Fibroblast of upper back skin (primary cell): ENCODE measurements at places on chromosomes 6 and 20.

GRCh38 chr6:25883536-25883935 is 9.5 kb upstream of the SLC17A3 start:
- DNase-seq = no peak

- DNase-seq = no peak
Observed at GRCh38 chr6:17442196-17442595, 48.8 kb downstream of the CAP2 start.

- DNase-seq = no peak
Observed at GRCh38 chr20:37711994-37712964, 18.4 kb downstream of the CTNNBL1 start.

DNA sequence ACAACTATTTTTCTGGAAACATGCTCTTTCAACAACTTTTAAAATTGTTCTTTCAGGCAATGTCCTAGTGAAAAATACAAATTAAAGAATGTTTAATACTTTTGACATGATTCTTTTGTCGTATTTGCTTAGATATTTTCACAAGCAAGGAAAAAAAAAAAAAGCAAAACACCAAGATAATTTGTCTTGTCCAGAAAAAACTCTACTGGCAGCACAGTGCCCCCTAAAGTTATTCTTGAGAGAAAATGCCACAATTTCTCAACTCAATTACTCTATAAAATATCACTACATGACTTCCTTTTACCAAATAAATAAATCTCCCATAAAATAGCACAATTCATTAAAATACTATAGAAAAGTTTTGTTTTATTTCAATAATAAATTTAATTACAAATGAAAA is 652.5 kb upstream of the EPHA7 start:
- peak; percentile 1 for DNase-seq

GRCh38 chr6:35492974-35493284 is 4.0 kb downstream of the TEAD3 start:
- DNase-seq = no peak

- no peak for DNase-seq
Observed at GRCh38 chr20:50491168-50491567, 19.0 kb upstream of the PTPN1 start.

DNA sequence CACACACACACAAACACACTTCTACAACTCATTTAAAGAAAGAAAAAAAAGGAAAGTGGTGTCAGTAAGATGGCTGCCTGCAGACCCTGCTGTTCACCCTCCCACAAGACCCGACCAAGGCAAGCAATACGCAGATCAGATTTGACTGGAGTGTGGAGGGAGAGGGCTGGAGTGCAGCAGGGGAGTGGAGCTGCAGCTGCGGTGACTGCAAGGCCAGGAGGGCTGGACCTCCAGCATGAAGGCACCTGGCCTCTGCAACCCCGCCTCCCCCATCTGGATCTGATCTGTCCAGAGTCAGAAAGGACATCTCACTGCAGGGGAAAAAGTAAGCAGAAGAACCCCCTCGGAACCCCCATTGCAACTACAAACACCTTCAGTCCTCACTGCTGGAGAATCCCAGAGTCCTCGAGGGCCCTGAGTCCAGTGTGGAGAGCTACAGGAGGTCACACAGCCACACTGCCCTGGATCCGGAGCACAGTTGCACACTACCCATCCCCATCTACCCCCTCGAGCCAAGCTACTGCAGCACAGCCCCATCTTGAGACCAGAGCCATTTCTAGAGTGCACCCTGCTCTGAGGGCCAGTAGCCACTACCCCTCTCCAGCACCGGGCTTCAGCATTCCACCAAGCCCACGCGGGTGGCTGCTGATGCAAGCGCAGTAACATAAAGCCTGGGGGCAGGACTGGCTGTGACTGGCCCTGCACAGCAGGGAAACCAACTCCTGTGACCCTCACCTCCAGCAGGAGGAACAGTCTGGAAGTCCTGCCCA is 41.9 kb upstream of the SRSF6 start:
- DNase-seq = no peak

DNA sequence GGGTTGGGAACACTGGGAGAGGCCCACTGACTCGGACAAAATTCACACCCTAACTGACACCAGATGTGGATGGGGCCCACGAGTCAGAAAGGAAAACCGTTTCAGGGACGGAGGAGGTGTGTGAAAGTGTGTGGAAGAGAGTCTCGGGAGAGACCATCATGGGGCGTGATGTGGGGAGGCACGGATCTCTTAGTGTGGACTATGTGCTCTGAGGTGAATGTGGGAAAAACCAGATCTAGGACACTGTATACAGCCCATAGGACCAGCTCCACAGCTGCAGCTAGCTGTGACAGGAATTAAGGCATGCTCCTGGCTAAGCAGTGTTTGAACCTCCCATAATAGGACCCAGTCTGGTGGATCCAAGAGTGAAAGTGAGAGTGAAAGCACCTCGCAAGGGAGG is 691.3 kb downstream of the PHF3 start:
- no peak for DNase-seq

DNA sequence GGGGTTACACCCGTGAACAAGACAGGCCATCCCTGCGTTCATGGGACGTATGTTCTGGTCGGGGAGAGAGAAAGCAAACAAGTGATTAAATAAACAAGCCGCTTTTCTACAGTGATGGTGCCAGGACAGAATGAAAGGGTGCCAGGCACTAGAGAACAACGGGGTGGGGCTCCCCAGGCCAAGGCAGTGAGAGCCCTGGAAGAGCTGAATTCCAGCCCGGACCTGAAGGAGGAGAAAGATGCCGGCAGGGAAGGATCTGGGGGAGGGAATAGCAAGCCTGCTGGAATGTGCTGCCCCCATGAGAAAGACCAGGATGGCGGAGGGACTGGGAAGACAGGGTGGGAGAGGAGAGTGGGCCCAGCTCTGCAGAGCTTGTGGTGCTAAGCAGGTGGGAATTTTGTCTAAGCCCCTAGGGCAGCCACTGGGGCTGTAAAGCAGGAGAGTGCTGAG is 7.5 kb downstream of the SNAI1 start:
- no peak for DNase-seq

DNA sequence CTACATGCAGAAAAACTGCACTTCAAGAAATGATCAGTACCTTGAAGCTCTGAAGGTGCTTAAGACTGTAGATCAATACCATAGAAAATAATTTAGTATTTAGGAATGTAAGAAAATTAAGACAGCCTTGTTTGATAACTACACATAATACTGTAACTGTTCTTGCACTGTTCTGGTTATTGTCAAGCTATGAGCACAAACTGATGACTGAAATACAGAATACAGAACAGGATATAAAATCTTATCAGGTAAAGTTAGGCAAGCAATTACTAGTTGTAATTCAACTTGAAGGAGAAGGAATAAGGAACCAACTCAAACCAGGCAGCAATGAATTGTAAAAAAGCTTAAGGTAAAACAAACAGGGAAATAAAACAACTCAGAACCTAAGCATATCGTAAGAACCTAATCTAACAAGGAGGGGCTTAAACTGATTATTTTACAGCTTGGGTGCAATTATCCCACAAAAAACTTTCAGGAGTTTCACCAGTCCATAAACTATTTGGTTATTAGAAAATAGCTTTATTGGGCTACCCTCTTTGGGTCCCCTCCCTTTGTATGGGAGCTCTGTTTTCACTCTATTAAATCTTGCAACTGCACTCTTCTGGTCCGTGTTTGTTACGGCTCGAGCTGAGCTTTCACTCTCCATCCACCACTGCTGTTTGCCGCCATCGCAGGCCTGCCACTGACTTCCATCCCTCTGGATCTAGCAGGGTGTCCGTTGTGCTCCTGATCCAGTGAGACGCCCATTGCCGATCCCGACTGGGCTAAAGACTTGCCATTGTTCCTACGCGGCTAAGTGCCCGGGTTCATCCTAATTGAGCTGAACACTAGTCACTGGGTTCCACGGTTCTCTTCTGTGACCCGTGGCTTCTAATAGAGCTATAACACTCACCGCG is 97.7 kb downstream of the ATG5 start:
- DNase-seq = no peak

GRCh38 chr20:57627339-57627738 is 7.1 kb upstream of the ZBP1 start:
- DNase-seq = no peak

GRCh38 chr6:88403486-88403885 is 237.3 kb upstream of the CNR1 start:
- DNase-seq = no peak

GRCh38 chr6:131682442-131682841 is 18.8 kb downstream of the OR2A4 start:
- no peak for DNase-seq

GRCh38 chr6:111870742-111871064 is 2.5 kb downstream of the FYN start:
- DNase-seq = no peak

GRCh38 chr6:163369141-163369540 is 45.4 kb upstream of the QKI start:
- no peak for DNase-seq

DNA sequence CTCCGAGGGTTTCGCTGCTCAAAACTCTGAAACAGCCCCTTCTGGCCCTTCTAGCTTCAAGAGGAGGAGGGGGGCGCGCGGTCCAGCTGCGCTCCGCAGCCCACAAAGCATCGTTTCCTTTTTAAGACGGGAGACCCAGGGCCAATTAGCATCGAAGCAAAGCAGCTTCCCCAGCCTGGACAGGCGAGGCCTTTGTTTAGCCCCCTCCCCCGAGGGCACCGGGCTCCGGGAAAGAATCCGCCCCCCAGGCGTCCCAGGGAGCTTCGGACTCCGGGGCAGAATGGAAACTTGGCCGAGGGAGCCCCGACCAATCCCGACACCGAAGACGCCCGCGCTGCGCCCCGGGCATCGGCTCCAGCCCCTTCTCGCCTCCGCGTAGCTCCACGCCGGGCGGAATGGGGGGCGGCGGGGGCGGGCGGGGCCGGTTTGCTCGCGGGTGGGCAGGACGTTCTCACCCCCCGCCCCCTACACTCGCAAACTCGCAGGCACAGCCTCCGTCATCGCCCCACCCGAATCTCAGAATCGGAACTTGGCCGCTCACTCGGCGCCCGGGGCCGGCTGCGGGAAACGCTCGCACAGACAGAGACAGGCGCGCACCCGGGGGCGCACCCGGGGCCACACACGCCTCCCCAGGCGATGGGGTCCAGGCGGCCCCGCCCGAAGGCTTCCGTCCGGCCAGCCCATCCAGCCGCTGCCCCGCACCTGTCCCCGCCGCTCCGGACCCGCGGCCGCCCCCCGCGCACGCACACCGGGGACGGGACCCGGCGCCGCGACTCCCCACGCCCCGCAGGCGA is 628 bp downstream of the NKAIN4 start:
- no peak for DNase-seq

- peak; percentile 42 for DNase-seq
Observed at GRCh38 chr6:162907876-162908481, 180.2 kb downstream of the PACRG start.

DNA sequence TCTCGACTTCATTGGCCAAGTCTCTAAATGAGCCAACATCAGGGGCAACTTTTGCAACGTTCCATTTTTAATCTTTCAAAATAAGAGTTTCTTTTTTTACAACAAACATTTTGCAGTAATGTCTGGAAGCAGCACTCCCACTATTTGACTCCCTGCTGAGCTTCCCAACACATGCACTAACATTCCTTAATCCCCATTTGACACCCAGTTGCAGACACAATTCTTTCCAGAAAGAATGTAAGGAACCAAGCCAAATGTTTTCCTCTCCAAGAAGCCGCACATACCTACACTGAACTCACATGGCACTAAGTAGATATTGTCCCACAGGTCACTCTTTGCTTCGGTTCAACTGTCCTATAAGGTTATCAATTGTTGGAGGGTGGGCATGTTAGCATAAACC is 165.6 kb downstream of the GRM1 start:
- peak; percentile 16 for DNase-seq

GRCh38 chr6:88381289-88381642 is 215.1 kb upstream of the CNR1 start:
- DNase-seq = no peak

DNA sequence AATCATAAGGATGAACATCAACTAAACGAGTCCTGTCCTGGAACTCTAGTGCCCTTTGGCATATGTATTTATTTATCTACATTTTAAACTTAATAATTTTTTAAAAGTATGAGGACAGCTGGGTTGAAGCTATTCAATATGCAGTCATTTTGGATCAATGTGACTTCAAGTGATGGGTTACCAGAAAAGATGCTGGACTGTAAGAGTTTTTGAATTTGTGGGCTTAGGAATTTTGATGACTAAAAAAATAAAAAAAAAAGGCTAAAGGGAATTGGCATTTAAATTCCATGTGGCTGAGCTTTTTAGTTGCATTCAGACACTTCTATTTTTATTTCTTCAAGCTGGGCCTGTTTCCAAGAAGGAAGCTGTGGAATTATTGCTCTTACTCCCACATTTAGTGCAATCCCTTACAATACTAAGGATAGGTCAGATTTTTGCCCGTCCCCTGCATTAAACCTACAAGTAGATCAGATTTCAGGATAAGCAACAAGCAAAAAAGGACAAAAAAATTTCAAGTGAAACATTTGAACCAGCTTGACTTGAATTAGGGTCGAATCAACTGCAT is 704.2 kb upstream of the CITED2 start:
- DNase-seq = peak; percentile 100

GRCh38 chr6:89180971-89181370 is 35.1 kb downstream of the PM20D2 start:
- DNase-seq = no peak

- no peak for DNase-seq
Observed at GRCh38 chr6:136666041-136666440, 115.8 kb upstream of the MAP7 start.

DNA sequence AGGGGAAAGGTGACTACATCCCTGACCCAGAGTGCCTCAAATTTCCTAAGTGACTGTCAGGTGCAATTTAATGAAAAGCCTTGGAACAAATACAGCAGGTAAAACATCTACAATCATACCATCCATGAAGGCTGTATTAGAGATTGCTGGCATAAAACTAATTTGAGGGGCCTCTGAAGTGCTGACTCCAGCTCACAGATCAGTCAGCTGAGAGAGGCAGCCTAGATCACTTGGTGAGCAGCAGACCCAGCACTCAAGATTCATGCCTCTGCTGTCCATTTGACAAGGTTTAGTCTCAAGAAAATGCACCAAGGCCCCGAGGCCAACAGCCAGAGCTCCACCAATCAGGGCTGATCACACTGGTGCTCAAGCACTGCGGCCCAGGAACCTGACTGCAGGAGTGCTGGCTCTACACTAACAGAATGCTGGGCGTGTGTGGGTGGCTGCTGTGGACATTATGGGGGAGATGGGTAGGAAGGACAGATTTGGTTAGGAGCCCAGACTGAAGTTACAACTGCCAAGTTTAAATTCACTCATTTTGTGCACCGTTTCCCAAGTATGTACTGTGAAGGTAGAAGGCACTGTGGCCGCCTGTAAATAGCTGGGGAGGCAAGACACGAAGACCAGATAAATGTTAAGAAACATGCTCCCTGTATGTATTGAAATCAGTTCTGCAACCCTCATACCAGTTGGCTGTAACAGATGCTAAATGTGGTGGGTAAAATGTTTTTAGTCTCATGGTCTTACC is 28.2 kb downstream of the SNX5 start:
- DNase-seq = no peak

GRCh38 chr6:124694139-124694705 is 268.0 kb upstream of the RNF217 start:
- no peak for DNase-seq

GRCh38 chr6:155660251-155660977 is 204.8 kb upstream of the NOX3 start:
- DNase-seq = no peak

GRCh38 chr6:33589731-33590530 is 9.9 kb upstream of the BAK1 start:
- DNase-seq = peak; percentile 72

GRCh38 chr6:111700135-111700690 is 94.5 kb upstream of the TRAF3IP2 start:
- no peak for DNase-seq

- no peak for DNase-seq
Observed at GRCh38 chr6:16048221-16048620, 80.7 kb upstream of the MYLIP start.
